Urinary bladder (tissue), 4 donors: ENCODE measurements at places on chromosomes 11 and 22. TPM values are rescaled to one million over a fixed set of nuclear protein-coding genes. Genes with fewer than 3 reads are reported as not detected.

DNA sequence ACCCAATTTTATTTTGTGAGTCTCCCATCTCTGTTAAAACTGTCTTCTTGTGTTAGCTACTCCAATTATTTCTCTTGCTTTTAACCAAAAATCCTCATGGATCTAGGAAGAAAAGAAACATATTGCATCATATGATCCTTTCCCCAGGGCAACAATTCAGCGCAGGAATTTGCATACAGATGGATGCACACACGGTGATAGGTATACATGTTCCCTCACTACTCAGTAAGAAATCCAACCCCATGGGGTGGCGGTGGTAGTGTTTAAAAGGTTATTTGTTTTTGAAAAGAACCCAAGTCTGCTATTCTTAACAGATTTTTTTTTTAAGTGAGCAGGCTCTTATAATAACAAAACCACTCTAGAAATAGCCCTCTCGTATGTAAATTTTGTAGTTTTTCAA lies 4.2 kb upstream of the SYN3 start:
- DNase-seq: no peak

GRCh38 chr22:37880668-37881440 lies 25.2 kb upstream of the MICALL1 start:
- DNase-seq: no peak

GRCh38 chr11:72446929-72447769 lies 12.8 kb upstream of the CLPB start:
- DNase-seq: peak; percentile 39

DNA sequence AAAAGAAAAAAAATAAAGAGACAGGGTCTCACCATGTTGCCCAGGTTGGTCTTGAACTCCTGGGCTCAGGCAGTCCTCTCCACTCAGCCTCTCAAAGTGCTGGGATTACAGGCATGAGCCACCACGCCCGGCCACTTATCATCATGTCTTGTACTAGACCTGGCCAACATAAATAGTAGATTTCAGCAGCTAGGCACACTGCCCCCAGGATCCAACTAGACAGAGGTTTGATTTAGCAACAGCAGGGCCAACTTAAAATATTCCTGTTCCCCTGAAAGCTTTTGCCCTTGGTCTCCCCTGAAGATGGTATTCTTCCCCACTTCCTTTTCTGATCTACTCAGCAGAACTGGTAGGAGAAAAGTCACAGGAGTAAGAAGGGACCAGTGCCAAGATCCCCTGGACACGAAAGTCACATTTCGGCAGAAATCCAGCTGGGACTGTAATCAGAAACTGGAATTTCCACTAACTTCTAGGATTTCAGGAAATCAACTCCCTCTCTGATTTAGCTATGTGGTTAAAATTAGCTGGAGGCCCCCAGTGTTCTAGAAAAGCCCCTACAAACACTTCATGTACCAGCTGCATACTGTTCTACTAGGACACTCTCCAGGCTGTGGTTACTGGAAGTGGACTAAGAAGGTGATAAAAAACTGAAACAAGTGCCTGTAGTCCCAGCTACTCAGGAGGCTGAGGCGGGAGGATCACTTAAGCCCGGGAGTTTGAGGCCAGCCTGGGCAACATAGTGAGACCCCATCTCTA lies 8.9 kb upstream of the PPP2R1B start:
- no peak for DNase-seq

DNA sequence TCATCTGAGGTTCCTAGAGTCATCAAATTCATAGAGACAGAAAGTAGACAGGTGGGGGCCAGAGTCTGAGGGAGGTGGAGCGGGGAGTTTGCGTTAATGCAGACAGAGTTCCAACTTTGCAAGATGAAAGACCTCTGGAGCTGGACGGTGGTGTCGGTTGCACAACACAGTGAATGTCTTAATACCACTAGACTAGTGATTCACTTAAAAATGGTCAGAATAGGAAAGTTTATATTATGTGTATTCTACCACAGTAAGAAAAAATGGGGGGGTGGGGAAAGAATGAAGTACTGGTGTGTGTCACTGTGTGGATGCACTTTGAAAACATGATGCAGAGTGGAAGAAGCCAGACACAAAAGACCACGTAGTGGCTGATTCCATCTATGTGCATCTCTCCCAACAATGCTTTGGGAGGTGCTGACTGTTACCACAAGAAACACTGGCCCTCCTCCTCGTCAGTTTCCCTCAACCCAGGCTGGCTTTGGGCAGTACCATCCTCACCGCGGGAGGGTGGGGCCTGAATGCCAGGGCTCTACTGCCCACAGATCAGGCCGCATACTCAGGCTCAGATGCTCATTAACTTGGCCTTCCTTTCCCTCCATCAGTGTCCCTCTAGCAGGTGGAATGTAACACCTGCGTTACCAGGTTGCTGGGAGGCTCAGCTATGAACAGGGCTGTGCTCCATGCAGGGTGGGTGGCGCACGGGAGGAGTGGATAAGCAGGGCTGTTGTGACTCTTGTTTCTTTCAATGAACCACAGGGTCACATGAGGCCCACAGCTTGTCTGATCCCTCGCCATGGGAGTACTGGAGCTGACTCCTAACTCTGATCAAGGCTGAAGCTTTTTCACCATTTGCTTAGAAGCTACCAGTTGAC lies 297.0 kb downstream of the CTTN start:
- no peak for DNase-seq

DNA sequence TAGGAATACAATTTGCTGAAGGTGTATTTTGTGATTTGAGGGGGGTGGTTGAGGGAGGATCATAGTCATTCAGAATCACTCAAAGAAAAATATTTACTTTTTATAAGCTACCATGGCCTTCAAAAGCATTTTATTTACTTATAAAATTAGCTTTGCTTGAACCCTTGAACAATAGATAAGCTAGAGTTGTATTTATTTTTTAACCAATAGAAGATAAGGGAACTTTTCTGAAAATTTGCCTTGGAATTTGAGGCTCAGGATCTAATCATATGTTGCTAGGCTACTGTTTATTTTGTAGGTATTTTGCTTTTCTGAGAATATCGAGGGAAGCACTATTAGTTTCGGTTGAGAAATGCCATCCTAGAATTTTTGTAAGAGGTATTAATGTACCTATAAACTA lies 82.1 kb downstream of the EMSY start:
- no peak for DNase-seq

DNA sequence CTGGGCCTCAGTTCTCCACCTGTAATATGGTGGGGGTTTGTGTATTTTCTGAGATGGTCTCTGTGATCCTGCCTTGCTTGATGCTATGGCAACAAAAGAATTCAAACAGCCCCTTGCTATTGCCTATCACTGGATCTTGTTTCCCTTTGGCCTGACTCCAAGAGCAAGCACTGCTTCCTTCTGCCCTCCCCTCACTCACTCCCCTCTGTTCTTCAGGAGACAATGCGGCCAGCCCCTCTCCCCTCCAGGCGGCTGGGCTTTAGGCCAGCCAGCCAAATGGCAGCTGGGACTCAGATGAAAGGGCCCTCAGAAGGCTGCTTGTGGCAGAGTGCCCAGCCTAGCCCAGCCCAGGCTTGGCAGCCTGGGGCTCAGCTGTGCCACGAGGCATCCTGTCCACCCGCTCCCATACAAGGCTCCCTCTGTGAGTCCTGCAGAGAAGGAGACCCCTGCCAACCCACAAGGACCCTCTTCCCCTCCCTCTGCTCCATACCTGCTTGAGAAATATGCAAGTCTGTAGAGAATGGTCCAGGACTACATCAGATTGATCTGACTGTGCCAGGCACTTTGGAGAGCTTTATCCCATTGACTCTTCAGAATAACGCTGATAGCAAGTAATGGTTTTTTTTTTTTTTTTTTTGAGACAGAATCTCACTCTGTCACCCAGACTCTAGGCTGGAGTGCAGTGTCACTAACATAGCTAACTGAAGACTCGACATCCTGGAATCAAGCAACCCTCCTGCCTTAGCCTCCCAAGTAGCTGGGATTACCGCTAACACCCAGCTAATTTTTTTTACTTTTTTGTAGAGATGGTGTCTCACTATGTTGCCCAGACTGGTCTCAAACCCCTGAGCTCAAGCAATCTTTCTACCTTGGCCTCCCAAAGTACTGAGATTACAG lies 7.6 kb upstream of the KCTD14 start:
- peak; percentile 90 for DNase-seq

- no peak for DNase-seq
Measured at GRCh38 chr11:112255067-112255720, 5.5 kb downstream of the PLET1 start.

DNA sequence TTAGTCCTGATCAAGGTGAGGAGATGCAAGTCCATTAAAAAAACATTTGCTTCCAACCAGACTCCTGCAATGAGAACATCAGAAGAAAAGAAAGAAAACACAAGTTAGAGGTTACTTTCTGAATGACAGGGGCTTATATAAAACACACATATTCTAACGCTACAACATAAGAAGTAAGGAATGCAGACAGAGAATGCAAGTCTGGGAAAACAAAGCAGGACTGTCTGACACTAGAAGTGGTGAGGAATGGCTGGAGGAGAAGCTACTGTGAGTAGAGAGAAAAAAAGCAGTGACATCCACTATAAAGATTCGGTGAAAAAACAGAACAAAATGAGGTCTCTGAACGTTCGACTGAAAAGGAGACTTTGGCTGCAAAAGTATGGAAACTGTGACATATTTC lies 12.3 kb downstream of the TMEM216 start:
- DNase-seq: no peak

- no peak for DNase-seq
Measured at GRCh38 chr11:2726964-2727363, 27.2 kb upstream of the KCNQ1OT1 start.

- DNase-seq: no peak
Measured at GRCh38 chr11:16945671-16946469, 68.3 kb downstream of the PLEKHA7 start.

GRCh38 chr11:12853325-12853651 lies 155.8 kb upstream of the RASSF10 start:
- no peak for DNase-seq

GRCh38 chr11:12112750-12113149 lies 2.4 kb downstream of the MICAL2 start:
- DNase-seq: no peak

DNA sequence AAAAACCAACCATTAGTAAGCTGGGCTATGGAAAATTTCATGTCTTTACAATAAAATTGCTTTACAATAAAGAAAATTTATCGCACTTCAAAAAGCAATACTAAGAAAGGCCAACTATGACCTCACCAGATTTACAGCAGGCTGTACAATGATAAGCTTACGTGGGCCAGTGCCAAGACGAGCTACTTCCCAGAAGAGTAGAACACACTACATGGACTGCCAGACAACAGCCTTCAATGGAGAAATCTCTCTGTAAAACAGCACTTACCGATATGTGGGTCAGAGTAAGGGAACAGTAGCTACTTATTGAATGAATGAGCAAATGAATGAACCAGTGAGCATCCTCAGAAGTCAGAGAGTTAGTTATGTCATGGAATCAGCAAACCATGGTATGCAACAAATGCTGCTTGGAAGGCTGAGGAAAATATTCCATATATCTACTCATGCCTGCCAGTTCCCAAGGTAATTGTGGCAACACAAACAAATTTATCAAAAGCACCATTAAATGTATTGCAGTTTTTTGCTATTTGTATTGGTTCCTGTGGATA lies 74.4 kb downstream of the SLC36A4 start:
- peak; percentile 35 for DNase-seq

DNA sequence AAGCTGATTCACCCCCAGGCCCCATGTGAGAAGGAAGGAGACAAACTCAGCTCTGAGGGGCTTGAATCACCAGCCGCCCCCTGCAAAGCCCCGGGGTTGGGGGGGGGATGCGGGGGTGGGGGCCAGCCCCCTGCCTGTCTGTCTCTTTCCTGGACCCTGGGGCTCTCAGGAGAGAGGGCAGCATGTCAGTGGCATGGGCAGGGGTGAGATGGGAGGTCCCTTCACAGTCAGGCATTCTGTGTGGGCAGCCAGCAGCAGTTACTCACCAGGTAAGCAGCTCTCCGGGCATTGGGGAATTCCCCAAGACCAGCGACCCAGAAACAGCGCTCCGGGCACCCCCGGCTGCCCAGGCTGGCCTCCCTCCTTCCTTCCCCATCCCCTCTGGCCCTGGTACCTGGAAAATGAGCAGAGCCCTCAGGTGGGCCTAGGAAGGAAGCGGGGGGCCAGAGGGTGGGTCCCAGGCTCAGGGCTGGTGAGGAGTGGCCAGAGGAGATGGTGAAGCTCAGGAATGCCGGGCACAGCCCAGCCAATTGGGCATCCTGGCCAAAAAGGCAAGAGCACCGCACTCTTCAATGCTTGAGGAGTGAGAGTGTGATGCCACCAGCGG lies 4.2 kb upstream of the LIF start:
- DNase-seq: no peak

GRCh38 chr11:99069856-99070444 lies 49.2 kb downstream of the CNTN5 start:
- peak; percentile 0 for DNase-seq

GRCh38 chr22:41028841-41029240 lies 63.6 kb upstream of the EP300 start:
- DNase-seq: no peak

- DNase-seq: no peak
Measured at GRCh38 chr22:34608540-34609115, 457.3 kb upstream of the ISX start.

- no peak for DNase-seq
Measured at GRCh38 chr22:22219140-22219996, 25.2 kb upstream of the VPREB1 start.

DNA sequence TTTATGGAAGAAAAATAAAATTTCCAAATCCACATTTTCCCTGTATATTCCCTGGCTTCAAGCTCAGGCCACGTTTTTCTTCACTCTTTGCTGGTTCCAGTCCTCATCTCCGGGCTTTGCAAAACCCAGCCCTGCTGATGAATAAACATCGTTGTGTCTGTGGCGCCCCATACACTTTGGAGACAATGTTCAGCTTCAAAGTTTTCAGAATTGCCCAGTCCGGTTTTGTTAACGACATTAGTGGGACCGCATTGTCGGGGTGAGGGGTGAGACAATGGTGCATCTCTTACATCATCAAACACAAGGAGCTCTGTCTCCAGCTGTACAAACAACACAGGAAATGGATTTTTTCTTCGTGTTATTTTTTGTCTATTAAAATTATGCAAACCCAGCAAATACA lies 53.4 kb upstream of the HTATIP2 start:
- no peak for DNase-seq

GRCh38 chr11:127609025-127609773 lies 608.6 kb upstream of the KIRREL3 start:
- DNase-seq: no peak

- no peak for DNase-seq
Measured at GRCh38 chr11:69252490-69252837, 41.5 kb upstream of the MYEOV start.

RGL4 gene
- not detected for total RNA-seq

MRGPRX4 gene
- total RNA-seq: not detected

CBLIF gene
- total RNA-seq: not detected

P2RY2 gene
- 2.3 TPM for total RNA-seq

FAM181B gene
- total RNA-seq: 3.3 TPM

OR51B5 gene
- 4.3 TPM for total RNA-seq

LMF2 gene
- total RNA-seq: 21.4 TPM

NELL1 gene
- total RNA-seq: 5.4 TPM

KCNJ1 gene
- not detected for total RNA-seq

OR52H1 gene
- 2.2 TPM for total RNA-seq

TMEM191B gene
- total RNA-seq: not detected
